ENCODE measurements at places on chromosomes 3 and 15. TPM values are rescaled to one million over a fixed set of nuclear protein-coding genes. Genes with fewer than 3 reads are reported as not detected.

FBXW12 gene
- 0.50 TPM for polyA plus RNA-seq

GOLGA6L10 gene
- 3.7 TPM for polyA plus RNA-seq

OXSR1 gene
- 51.2 TPM for polyA plus RNA-seq

CHST2 gene
- 29.7 TPM for polyA plus RNA-seq

DNA sequence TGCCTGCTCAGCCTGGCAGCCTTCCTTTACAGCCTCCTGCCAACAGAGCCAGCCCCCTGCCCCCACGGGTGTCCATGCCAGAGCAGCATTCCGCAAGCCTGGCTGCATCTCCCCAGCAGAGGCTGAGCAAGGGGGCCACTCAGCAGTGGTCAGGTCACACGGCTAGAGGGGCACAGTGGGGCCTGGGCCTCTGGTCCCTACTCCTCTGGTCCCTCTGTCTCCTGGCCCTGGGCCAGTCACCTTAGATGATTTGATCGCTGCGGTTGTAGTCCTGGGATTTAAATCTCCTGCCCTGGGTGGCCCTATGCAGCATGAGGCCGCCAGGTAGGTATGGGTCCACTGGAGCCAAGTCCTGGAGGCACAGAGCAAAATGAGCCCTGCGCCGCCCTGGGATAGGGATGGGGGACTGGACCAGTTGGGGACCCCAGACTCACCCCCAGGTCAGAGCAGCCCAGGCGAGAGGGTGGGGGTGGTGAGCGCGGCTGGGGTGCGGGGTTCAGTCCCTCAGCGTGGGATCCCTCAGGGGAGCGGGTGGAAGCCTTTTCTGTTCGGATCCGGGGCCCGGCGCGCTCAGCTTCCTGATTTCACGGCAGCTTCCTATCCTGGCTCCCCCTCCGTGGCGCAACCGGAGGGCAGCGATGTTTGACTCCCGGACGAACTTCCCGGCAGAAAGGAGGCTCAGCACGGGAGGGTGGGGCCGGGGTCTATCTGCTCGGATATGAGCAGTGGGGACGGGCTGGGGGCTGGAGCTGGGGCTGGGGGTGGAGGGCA is at the start of gene ZBTB47:
ZBTB47 (plus strand) TSS at position 138 of the 771 bp plus-strand sequence. CDS start 4,659 bp downstream, outside the sequence.
- no peak for DNase-seq

- DNase-seq = no peak
Measured at GRCh38 chr3:70565861-70566260, 253.4 kb upstream of the MDFIC2 start.

DNA sequence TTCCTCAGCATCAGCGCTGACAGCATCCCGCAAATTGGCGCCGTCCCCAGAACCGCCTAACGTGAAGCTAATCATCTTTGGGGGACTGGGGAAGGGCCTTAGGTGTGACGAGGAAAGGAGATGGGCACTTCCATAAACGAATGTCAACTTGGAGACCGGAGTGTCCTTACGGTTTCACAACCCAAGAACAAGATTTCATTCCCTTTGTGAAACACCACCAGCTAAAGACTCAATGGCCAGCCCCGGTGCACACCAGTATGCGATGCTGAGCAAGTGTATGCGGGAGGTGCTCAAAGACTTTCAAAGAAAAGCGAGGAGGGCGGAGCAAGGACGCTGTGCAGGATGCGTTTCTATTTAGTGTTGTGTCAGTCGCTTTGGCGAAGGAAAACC is 759 bp upstream of the TTBK2 start:
- DNase-seq = no peak

GRCh38 chr3:15831927-15832326 is 34.1 kb upstream of the ANKRD28 start:
- DNase-seq = no peak

DNA sequence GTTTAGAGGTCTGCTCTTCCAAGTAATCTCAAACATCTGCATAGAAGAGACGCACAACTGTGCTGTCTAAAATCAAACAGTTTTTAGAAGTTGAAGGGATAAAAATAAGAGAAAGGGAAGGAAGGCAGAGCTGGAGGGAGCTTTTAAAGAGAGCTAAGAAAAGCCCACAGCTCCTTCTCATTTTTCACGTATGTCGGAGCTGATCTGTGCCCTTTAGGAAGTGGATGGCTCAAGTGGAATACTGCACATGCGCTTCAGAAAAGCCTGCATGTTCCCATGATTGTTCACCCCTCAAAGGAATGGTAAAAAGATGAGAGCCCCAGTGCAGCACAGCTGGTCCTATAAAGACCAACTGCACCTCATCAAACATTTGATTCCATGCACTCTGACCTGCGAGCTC is 207.2 kb downstream of the ADAMTS17 start:
- DNase-seq = no peak

- DNase-seq = no peak
Measured at GRCh38 chr3:128807186-128807830, 72.1 kb upstream of the ACAD9 start.

DNA sequence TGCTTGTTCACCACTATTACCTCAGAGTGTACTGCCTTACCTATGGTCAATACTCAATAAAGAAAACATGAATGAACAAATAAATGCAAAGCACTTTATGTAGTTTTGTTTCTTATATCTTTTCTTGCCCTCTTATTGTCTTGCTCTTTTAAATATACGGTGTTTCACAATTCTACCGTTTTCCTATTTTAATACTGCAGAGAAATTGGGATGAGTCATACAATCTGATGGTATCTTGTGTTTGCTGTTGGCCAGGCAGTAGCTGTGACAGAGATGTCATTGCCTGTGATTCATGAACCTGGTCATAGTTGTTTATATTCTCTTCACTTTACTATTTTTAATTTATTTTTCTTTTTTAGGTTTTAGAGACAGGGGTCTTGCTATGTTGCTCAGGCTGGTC is 48.3 kb downstream of the SERP1 start:
- no peak for DNase-seq

DNA sequence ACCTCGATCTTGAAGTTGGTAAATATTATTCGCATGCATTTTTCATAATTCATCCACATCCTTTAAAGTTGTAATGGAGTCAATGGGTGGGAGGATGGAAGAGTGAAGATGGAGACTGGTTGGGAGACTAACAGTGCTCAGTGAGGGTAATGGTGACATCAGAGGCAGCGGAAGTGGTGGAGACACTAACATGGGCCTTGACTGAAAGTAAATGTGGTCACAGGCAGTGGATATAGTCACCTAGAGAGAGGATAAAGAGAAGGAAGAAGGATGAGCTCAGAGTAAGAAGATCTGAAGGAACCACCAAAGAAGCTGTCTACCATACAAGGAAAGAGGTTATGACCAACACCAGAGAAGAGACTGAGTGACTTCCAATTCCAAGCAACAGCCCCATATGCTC is 281.6 kb upstream of the STT3B start:
- no peak for DNase-seq

GRCh38 chr15:94677202-94677790 is 445.9 kb downstream of the MCTP2 start:
- DNase-seq = no peak
